Stimulated activated CD4-positive, alpha-beta T cell treated with anti-CD3 and anti-CD28 coated beads, TNF-alpha, amount 100 ng/mL, for 4 hours (primary cell): ENCODE measurements at places on chromosomes 1 and 21.

GRCh38 chr1:10716840-10717239, 79.6 kb downstream of the CASZ1 start:
- DNase-seq = no peak

DNA sequence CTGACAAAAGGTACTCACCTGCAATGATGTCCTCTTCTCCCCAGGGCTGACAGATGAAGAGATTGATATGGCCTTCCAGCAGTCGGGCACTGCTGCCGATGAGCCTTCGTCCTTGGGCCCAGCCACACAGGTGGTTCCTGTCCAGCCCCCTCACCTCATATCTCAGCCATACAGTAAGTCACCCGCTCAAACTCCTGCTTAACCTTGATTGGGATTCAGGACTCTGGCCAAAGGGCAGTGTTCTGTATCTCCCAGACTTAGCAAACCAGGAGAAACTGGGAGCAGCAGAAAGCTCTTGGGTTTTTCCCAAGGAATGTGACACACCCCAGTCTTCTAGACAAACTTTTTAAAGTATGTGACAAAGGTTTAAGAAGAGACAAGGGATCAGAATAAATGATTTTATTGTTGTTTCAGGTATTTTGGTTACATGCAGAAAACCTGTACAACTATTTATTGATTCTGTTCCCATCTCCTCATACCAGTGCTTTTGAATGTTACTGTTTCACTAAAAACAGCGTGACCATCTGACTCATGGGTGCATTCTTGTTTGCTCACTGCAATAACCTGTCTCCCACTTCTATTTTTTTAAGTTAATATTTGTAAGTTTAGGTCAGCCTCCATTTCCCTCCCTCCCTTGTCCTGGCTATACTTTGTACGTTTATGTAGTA, 124.6 kb downstream of the PEX14 start:
- no peak for DNase-seq

DNA sequence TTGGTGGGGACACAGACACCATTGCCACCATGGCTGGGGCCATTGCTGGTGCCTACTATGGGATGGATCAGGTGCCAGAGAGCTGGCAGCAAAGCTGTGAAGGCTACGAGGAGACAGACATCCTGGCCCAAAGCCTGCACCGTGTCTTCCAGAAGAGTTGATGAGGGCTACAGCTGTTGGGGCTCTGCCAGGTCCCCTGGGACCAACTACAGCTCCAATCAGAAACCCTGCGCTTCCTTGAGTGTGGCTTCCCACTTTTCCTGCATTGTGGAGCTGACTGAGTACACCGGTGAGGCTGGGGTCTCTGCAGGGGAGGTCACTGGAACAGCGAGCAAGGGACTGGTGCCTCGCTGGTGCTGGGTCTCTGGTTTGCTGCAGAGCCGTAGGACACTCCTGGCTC, 4.5 kb downstream of the ADPRS start:
- DNase-seq = no peak

DNA sequence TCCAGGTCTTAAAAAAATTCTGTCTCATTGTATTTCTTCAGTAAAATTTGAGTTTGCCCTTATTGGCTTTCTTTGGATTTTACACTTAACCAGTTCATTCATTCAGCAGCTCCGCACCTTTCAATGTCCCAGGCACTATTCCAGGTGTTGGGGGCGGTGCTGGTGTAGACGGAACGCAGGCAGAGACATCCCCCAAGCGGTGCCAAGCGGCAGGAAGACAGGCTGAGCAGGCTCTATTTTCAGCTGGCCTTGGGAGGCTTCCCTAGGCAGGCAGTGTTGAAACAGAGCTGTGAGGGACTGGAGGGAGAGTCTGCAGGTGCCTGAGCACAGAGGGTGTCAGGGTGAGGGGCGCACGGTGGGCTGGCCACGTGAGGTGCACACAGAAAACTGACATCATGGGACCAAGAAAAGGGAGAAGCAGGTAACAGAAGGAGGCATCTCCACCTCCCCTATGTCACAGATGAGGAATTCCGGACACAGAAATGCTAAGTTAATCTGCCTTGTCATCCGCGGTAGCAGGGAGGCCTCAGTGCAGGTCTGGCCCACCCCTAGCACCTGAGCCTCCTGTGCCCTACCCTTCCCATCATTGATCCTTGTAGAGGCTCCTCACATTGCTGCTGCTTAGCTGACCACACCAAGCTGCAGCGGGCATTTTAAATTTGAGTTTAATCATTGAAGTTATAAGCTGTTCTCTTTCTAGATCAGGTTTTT, 40.8 kb downstream of the SLC37A1 start:
- DNase-seq = no peak

- DNase-seq = no peak
Observed at GRCh38 chr1:219542828-219543518, 69.9 kb downstream of the ZC3H11B start.

GRCh38 chr1:55825461-55825860, 610.3 kb upstream of the USP24 start:
- no peak for DNase-seq

DNA sequence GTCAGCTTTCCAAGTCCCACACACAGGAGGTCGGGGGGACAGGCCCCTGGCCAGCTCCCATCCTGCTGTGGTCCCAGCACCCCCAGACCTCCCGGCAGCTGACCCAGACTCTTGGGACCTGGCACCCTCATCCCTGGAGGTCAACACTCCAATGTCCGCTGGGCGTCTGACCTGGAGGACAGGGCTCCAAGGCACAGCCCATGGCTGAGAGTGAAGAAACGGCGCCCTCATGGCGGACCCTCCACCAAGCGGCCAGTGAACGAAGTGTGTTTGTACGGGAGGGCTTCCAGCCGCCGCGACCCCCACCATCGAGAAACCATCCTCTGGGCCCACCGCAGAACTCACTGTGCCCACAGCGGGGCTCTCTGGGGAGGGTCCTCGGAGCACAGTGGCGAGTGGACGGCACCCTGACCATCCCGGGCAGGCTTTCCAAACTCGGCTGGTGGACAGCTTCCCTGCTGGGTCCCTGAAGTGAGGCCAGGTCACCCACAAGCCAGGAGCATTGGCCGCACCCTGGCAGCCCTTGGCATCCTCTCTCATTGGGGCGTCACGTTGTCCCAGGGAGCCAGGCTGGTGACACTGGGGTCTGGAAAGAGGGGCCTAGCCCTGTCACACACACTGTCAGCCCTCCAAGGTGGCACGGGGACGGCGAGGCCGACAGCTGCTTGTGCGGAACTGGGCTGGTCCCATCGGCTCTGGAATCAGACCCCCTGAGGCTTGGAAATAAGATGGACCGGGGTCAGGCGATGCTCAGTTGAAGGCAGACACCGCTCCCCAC, 47.8 kb upstream of the COL6A2 start:
- no peak for DNase-seq

DNA sequence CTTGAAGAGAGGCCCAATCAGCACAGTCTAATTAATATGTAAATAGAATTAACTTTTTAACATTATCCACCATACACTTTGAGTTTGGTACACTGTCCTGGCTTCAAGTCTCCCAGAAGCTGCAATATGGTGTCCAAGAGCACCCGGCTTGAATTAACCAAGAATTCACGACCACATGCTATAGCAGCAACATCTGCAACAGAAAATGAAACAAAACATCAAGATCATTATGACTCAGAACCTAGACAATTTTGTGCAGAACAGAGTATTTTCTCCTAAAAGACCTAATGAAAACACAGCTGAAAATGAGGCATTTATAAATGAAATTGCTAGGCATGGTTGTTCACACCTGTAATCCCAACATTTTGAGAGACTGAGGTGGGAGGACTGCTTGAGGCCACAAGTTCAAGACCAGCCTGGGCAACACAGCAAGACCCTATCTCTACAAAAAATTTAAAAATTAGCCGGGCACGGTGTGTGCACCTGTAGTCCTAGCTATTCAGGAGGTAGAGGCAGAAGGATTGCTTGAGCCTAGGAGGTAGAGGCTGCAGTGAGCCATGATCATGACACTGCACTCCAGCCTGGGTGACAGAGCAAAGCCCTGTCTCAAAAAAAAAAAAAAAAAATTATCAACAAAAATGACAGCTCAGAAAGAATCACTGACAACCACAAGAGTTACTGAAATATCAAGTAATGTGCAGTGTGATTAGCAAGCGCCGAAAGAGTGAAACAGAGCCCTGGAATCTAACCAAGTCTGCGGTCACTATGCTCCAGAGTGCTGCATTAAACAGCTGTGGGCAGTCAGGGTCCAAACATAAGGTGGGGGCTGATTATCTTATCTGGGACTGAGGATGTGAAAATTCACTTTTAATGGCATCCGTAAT, 45.3 kb downstream of the HSF2BP start:
- DNase-seq = no peak

- no peak for DNase-seq
Observed at GRCh38 chr21:34335316-34335715, 28.5 kb upstream of the KCNE2 start.

- no peak for DNase-seq
Observed at GRCh38 chr21:29287383-29287782, 11.3 kb upstream of the BACH1 start.

- no peak for DNase-seq
Observed at GRCh38 chr1:50132347-50132894, 23.7 kb downstream of the ELAVL4 start.

- no peak for DNase-seq
Observed at GRCh38 chr1:77977989-77978292, 931 bp downstream of the FUBP1 start.

GRCh38 chr1:231387770-231388669, 34.1 kb downstream of the EGLN1 start:
- no peak for DNase-seq

DNA sequence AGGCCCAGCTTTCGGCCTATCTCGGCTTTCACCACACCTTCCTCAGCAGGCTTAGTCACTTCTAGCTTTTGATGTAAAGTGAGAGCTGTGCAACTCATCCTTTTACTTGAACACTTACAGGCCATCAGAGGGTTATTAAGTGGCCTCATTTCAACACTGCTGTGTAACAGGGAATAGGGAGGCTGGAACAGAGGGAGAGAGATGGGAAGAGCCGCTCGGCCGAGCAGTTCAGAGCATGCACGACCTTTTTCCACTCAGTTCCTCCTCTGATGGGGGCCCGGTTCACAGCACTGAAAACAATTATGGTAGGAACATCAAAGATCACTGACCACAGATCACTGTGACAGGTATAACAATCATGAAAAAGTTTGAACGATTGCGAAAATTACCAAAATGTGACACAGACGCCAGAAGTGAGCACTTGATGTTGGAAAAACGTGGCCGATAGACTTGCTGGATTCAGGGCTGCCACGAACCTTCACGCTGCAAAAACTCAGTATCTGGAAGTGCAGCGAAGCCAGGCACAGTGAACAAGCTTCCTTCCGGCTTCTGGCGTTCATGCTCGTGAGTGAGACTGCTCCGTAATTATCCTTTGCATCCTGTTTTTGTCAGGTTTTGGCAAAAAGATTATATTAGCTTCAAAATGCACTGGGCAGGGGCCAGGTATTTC, 28.6 kb downstream of the AGPAT3 start:
- DNase-seq = no peak

DNA sequence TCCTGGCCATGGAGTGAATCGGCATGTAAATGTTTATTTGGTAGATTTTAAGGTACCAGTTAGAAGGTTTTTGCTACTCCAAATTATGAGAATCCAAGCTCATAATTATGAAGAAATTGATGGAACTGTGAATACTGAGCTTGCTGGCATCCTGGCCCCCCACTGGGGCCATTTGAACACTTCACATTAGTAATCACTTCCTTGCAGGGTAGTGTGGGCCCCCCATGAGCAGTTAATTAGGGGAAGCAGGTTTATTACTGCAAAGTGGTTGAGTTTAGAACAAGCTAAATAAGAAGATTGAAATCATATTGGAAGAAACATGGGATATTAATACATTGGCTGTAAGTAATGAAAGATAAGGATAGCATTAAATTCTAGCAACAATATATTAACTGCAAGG, 86.7 kb downstream of the S1PR1 start:
- no peak for DNase-seq

DNA sequence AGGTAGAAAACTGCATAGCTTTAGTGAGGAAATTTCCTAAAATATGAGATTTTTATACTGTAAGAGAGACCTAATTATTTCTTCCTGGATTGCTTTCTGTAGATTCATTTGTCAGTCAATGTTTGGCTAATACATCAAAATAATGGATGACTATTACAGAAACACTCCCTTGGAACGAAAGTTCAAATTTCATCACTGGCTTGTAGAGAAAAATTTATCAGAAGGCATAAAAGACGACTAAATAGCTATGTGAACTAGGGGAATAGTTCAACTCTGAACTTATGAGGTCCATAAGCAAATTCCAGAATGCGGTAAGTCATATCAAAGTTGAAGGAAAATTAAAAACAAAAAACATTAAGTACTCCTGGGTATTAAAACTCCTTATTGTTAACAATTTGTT, 36.0 kb downstream of the WNT2B start:
- DNase-seq = no peak

- no peak for DNase-seq
Observed at GRCh38 chr1:59043796-59044195, 253.1 kb upstream of the FGGY start.

DNA sequence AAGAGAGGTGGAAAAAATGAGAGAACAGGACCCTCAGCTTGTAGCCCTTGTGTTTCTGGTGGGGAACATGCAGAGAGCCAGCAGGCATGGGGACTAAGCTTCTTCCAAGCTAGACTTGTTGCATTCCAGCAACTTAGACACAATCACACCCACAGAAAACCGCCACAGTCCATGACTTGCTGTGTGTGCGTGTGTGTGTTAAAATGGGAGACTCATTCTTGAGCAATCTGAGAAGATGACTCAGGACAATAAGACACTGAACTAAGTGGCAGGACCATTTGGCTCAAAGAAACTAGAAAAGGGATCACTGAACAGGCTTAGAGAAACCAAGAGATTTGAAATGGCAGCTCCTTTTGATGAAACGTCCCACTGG, 78.0 kb downstream of the HLX start:
- DNase-seq = no peak

DNA sequence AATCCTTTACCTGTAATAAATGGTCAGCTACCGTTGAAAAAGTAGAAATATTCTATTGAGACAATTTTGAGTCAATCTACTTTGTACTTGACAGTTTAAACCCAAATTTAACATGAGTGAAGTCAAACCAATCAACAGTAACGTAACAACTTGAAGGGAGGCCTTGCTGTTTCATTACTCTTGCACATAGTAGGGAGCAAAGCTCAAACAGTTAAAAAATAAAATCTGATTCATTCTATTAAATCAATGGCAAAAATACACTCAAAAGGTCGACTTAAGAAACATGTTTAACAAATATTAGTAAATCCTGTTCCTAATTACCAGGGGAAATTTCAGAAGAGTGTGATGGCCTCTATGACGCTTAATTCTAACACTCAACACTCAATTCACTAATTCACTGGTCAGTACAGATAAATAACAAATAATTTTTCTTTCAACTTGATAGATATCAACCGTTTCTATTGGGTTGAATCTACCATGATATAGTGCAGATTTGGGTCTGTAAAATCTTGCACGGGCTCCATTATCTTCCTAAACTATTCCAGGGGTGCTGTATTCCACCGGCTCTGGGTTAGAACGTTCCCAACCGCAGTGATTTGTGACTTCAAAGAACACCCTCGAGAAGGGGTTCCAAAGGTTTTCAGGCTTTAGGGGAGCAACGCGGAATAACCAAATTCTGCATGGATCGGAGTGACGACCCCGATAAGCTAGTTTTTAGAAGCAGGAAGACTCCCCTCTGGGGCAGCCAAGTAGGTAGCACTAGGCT, 1.4 kb downstream of the TARBP1 start:
- no peak for DNase-seq

GRCh38 chr1:220572416-220572815, 44.5 kb downstream of the MARK1 start:
- DNase-seq = no peak

- DNase-seq = no peak
Observed at GRCh38 chr1:10387677-10388386, 11.0 kb upstream of the PGD start.

GRCh38 chr1:12772520-12772919, 1.0 kb upstream of the PRAMEF12 start:
- no peak for DNase-seq

GRCh38 chr1:38028105-38028591, 15.6 kb downstream of the UTP11 start:
- no peak for DNase-seq
